Liver (tissue), 10 donors: ENCODE measurements at places on chromosomes 12 and 14. TPM values are rescaled to one million over a fixed set of nuclear protein-coding genes. Genes with fewer than 3 reads are reported as not detected.

KRT3 gene
- not detected for total RNA-seq

DNAJC22 gene
- total RNA-seq = 16.6 TPM

PRH2 gene
- total RNA-seq = 0.23 TPM

ZFYVE21 gene
- 28.0 TPM for total RNA-seq

KCNC2 gene
- total RNA-seq = under 0.01 TPM

DNA sequence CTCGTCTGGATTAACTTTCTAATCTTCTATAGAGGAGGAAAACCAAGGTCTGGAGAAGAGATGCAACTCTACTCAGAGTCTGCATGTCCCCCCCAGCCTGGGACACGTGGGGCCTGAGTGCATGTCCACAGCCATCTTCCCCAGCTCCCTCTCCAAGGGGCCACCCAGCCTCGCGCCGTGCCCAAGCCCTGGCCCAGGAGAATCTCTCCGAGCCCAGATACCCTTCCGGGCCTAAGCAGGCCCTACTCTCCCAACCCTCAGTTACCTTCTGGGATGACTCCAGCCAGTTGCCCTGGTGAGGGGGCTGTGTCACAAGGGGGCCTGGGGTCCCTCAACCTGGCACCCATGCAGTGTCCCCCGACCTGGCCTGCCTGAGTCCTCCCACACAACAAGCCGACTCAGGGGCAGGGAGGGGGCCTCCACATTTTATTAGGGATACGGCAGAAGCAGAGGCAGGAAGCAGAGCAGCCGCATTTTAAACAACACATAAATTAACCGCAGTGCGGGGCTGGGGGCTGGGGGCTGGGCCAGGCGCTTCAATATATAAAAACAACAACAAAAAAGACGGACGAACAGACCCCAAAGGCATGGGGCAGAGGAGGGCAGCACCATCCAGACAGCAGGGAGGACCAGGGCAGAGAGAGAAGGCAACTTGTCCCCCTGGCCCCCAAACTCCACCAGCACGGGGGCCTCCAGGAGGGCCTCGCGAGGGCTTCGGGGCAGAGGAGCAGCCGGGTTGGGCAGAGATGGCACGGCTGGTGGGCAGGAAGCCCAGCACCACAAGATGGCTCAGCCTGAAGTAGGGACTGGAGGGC is 37.3 kb downstream of the NCKAP5L start:
- H3K27me3 ChIP-seq = no peaks in the 10 kb centered on the region
- no peak for DNase-seq
- H3K27ac ChIP-seq = no peak overlapping the region
- H3K4me3 ChIP-seq = no peak overlapping the region
- peaks cover 8% of the 10 kb centered on the region for H3K36me3 ChIP-seq
- H3K4me1 ChIP-seq = no peaks in the 10 kb centered on the region

- DNase-seq = no peak
- no peaks in the 10 kb centered on the region for H3K36me3 ChIP-seq
- no peak overlapping the region for H3K4me3 ChIP-seq
- H3K4me1 ChIP-seq = no peaks in the 10 kb centered on the region
- no peak overlapping the region for H3K27ac ChIP-seq
Observed at GRCh38 chr12:46264057-46264456, 4.8 kb downstream of the SLC38A1 start.

DNA sequence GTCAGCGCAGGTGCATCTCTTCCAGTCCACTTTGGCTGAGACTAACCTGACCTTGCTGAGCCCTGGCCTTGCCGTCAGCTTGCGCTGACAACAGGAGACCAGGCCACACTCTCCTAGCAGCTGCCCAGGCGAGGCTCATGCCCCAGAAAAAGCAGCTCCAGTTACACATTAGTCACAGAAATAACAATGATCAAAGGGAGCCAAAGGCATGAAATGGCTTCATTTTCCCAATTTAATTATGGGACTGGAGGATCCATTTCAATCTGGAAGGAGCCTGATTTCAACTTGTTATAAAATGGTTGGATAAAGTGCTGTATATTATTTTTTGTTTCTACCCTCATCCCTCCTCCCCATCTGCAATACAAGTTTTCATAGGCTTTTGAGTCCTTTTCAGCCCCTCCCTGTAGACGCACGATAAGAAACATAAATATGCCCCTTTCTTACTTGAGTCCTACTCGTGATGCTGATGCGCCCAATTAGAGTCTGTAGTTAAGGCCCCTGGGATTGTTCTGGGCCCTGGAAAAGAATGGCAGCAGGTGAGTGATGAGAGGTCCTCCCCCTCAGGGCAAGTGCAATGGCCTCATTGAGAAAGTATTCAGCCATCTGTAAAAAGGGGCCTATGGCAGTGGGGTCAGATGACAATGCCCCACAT is 376.0 kb downstream of the C12orf75 start:
- H3K27ac ChIP-seq = no peak overlapping the region
- no peaks in the 10 kb centered on the region for H3K27me3 ChIP-seq
- no peaks in the 10 kb centered on the region for H3K4me1 ChIP-seq
- H3K36me3 ChIP-seq = no peaks in the 10 kb centered on the region
- no peak for DNase-seq
- no peak overlapping the region for H3K4me3 ChIP-seq

DNA sequence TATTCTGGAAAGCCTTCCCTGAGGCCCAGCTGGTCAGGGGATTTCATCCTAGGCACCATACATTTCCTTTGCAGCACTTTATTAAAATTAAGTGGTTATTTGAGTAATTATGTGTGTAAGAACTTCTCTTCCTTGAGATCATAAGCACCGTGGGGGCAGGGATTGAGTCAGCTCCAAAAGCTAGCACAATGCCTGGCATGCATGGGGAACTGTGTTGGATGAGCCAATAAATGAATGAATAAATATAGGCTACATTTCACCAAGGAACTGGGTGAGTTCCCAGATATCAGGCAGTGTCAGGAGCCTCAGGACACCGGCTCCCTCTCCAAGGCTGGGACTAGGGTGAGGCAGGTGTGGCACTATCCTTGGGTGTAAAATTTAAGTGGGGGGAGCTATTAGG is 82.8 kb upstream of the FBXO21 start:
- H3K4me3 ChIP-seq = no peak overlapping the region
- H3K27me3 ChIP-seq = no peaks in the 10 kb centered on the region

- H3K4me1 ChIP-seq = no peaks in the 10 kb centered on the region
- H3K27me3 ChIP-seq = no peaks in the 10 kb centered on the region
- no peaks in the 10 kb centered on the region for H3K36me3 ChIP-seq
- H3K4me3 ChIP-seq = no peak overlapping the region
Observed at GRCh38 chr12:121089031-121089812, 43.5 kb upstream of the P2RX7 start.

- no peak overlapping the region for H3K4me3 ChIP-seq
- no peaks in the 10 kb centered on the region for H3K27me3 ChIP-seq
- H3K27ac ChIP-seq = no peak overlapping the region
- H3K4me1 ChIP-seq = no peaks in the 10 kb centered on the region
- DNase-seq = no peak
Observed at GRCh38 chr12:72074956-72075355, 136.3 kb downstream of the TPH2 start.

GRCh38 chr14:77746064-77746702 is 14.8 kb downstream of the SNW1 start:
- no peak overlapping the region for H3K4me3 ChIP-seq
- H3K27ac ChIP-seq = no peak overlapping the region
- no peaks in the 10 kb centered on the region for H3K4me1 ChIP-seq
- peaks cover 36% of the 10 kb centered on the region for H3K36me3 ChIP-seq
- no peaks in the 10 kb centered on the region for H3K27me3 ChIP-seq

DNA sequence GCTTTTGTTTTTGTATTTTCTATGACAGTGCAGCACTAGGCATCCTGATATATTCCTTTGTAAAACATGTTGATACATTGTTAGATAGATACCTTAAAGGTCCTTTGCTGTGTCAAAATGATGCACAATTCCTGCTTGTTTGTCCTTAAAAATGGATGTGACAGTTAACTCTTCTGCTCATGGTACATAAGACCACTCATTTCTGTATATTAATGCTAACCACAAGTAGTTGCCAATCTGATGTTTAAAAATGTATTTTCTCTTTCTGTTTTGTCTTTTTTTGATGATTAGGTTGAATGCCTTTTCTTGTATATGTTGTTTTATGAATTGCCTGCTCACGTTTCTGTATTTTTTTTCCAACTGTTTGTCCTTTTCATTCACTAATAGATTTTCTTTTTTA is 35.1 kb downstream of the ATF7IP start:
- H3K27me3 ChIP-seq = no peaks in the 10 kb centered on the region
- peaks cover 3% of the 10 kb centered on the region for H3K4me1 ChIP-seq
- DNase-seq = no peak

GRCh38 chr12:2352203-2352602 is 299.4 kb downstream of the CACNA1C start:
- DNase-seq = no peak
- H3K36me3 ChIP-seq = no peaks in the 10 kb centered on the region
- H3K4me1 ChIP-seq = no peaks in the 10 kb centered on the region

GRCh38 chr12:53550595-53550994 is 43.3 kb upstream of the NPFF start:
- H3K27me3 ChIP-seq = no peaks in the 10 kb centered on the region
- H3K27ac ChIP-seq = no peak overlapping the region
- H3K36me3 ChIP-seq = peaks cover 18% of the 10 kb centered on the region
- no peak for DNase-seq

DNA sequence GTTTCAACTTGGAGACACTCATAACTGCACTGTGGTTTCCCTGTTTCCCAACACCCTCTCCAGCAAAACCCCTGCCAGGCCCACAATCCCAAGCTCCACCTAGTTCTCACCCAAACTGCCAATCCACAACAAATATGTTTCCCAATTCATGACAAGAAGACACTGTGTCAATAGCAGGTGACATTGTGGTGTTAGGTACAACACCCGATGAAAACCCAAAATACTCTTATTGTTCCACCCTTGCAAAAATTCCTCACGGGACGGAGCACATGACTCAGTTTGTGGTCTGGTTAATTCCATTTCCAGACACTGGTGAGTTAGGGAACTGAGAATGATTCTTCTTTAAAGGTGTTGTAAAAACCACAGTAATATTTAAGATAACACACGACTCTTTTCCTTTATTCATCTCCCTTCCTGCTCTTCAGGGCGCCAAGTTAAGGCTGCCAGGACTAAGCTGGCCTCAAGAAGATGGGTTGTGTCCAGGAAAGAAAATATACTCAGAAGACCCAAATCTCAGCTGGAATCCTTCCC is 735.5 kb downstream of the MED13L start:
- H3K4me1 ChIP-seq = no peaks in the 10 kb centered on the region
- peaks cover 4% of the 10 kb centered on the region for H3K27me3 ChIP-seq
- no peak overlapping the region for H3K4me3 ChIP-seq
- H3K27ac ChIP-seq = no peak overlapping the region
- no peak for DNase-seq

- no peak for DNase-seq
- no peaks in the 10 kb centered on the region for H3K36me3 ChIP-seq
- no peaks in the 10 kb centered on the region for H3K27me3 ChIP-seq
Observed at GRCh38 chr14:29465095-29465494, 462.6 kb downstream of the PRKD1 start.

GRCh38 chr14:61625165-61625564 is 70.1 kb upstream of the HIF1A start:
- H3K27ac ChIP-seq = no peak overlapping the region
- no peaks in the 10 kb centered on the region for H3K27me3 ChIP-seq
- H3K4me1 ChIP-seq = no peaks in the 10 kb centered on the region
- no peak for DNase-seq

DNA sequence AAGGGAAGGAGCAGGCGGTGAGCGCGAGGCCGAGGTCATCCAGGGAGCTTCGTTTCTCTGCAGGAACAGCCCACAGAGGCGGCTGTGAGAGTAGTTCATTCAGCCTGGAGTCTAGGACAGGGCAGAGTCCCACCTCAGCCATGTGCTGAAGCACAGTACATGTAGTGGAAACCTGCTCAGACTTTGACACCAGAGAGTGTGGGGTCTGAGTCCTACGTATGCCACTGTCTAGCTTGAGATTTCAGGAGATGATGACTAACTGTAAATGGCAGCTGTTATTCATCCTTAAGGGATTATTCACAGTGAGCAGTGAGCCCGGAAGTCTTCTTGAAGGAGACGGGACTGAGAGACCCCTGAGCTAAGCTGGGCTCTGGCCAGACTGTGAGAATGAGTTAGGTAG is 938 bp upstream of the SLC6A13 start:
- H3K4me3 ChIP-seq = no peak overlapping the region
- H3K36me3 ChIP-seq = no peaks in the 10 kb centered on the region
- no peak for DNase-seq
- H3K27me3 ChIP-seq = no peaks in the 10 kb centered on the region
- no peak overlapping the region for H3K27ac ChIP-seq
- H3K4me1 ChIP-seq = peaks cover 3% of the 10 kb centered on the region

- H3K27me3 ChIP-seq = no peaks in the 10 kb centered on the region
- no peaks in the 10 kb centered on the region for H3K4me1 ChIP-seq
- DNase-seq = no peak
- H3K4me3 ChIP-seq = no peak overlapping the region
- no peak overlapping the region for H3K27ac ChIP-seq
- H3K36me3 ChIP-seq = no peaks in the 10 kb centered on the region
Observed at GRCh38 chr12:28051516-28052354, 79.2 kb upstream of the PTHLH start.

DNA sequence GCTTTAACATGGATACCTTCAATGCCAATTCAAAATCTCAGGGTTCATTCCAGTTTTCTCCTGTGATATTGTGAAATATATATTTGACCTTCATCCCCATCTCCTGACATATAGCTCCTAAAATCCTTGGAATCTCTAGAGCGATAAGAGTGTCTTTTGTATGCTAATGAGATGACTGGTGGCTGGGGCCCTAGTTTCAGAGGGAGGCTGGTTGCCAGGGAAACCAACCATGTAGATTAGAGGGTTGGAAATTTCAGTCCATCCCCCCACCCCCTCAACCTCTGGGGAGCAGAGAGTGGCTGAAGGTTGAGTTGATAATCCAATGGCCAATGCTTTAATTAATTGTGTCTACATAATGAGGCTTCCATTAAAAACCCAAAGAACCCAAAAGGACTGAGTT is 59.4 kb downstream of the SDR9C7 start:
- no peaks in the 10 kb centered on the region for H3K36me3 ChIP-seq
- H3K27ac ChIP-seq = no peak overlapping the region
- peaks cover 13% of the 10 kb centered on the region for H3K4me1 ChIP-seq
- no peaks in the 10 kb centered on the region for H3K27me3 ChIP-seq
- no peak overlapping the region for H3K4me3 ChIP-seq

GRCh38 chr12:81758421-81759189 is 545 bp downstream of the PPFIA2 start:
- no peaks in the 10 kb centered on the region for H3K4me1 ChIP-seq
- H3K36me3 ChIP-seq = no peaks in the 10 kb centered on the region
- no peak overlapping the region for H3K27ac ChIP-seq

GRCh38 chr14:27929797-27930347 is 836.7 kb upstream of the FOXG1 start:
- no peaks in the 10 kb centered on the region for H3K27me3 ChIP-seq
- no peaks in the 10 kb centered on the region for H3K36me3 ChIP-seq
- H3K27ac ChIP-seq = no peak overlapping the region
- H3K4me1 ChIP-seq = no peaks in the 10 kb centered on the region

GRCh38 chr14:51607711-51608110 is 44.0 kb upstream of the FRMD6 start:
- H3K27ac ChIP-seq = no peak overlapping the region
- no peaks in the 10 kb centered on the region for H3K27me3 ChIP-seq
- H3K4me1 ChIP-seq = no peaks in the 10 kb centered on the region
